ENCODE measurements at places on chromosomes 1 and 21.

GRCh38 chr1:21176586-21177555 is at the start of gene EIF4G3:
TSS of gene EIF4G3 (minus strand) at chr1:21176897. CDS start at chr1:21002742, 174,155 bp downstream.
- DNase-seq, result peak; percentile 99

DNA sequence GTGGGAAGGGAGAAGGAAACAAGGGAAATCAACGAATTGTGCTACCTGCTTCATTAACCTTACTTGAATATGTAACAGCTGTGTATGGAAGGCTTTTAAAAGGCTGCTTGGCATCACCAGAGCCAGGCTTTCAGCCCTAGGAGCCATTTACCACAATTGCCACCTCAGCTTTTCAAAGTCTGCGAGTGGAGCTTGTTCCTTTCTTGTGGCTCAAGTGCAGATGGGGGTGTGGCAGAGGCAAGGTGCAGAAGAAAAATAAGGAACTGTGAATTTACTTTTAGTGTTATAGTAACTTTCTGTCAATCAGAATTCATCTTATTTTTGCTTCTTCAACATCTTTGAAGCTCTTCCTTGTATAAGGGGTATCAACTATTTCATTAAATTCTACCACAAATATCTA is 17.6 kb downstream of the CLCA2 start:
- DNase-seq, result no peak

DNA sequence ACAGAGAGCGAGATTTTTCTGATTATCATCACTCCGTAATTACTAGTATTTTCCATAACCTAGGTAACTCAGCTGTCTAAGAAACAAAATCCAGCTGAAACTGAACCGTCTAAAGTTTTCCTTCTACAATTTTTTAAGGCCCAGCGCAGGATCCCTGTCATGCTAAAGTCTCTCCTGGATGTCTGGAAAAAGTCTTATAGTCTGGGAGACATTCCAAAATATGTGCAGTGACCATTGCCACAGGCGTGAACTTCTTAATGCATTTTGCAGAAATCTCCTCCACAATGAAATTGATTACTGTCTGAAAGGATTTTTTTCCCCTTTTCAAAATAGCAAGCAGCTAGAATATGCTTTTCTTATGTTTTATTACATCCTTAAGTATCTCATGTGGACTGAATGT is 209.3 kb upstream of the C1orf105 start:
- no peak for DNase-seq

DNA sequence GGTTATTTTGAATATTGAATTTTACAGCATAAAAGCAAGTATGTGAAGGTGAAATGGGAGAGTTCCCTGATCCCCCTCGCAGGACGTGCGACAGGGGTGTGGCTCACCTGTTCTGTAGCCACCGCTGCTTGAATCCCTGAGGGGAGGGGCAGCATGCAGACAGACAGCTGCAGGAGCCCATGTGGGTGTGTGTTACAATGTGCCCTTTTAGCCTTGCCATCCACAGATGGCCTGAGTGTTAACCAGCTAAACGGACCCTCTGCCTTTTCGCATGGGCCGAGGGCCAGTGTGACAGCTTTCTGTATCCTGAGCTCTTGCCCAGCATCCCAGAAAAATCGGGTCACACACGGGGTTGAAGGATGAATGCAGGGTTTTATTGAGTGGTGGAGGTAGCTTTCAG is 43.3 kb downstream of the JAM2 start:
- no peak for DNase-seq

GRCh38 chr1:62941780-62942179 is 157.8 kb downstream of the ATG4C start:
- no peak for DNase-seq

DNA sequence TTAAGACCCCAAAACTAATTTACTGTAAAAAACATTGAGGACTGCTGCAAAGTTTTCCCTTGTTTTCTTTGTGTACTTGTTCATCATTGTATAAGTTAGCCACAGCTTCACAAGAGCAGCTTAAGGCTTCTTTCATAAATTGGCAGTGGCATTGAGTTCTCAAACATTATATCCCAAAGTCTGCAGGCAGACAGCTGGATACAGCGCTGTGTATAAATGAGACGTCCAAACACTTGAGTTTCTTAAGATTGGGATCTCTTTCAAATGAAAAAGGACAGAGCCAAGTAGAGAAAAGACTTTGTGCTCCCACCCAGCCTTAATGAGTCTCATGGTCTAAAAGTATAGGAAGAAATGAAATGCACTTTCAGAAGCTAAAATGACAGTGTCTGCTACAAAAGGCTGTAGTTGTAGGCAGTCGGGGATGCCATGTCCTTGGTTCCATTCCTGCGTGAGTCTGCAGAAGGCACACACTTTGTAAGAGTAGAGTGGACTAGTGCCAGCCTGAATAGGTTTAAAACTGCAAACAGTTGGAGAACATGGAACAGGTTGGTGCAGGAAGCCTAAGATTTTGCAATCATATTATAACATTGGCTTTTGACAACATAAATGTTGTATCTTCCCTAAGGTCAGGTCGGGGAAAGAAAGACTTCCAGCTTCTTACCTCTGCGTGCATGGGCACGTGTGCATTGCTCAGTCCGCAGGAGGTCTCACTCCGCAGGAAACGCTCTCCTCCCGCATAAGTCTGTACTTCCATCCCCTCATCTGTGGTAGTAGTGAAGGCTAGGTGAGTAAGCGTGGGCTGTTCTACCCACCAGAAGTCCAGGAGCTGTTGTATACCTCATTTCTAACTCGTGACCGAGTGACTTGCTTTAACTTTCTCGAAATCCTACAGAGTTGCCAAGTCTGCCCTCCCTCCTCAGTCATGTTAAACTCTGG is 94.4 kb downstream of the CD247 start:
- DNase-seq, result no peak

- DNase-seq, result no peak
Measured at GRCh38 chr1:61606448-61607312, 118.3 kb downstream of the TM2D1 start.

DNA sequence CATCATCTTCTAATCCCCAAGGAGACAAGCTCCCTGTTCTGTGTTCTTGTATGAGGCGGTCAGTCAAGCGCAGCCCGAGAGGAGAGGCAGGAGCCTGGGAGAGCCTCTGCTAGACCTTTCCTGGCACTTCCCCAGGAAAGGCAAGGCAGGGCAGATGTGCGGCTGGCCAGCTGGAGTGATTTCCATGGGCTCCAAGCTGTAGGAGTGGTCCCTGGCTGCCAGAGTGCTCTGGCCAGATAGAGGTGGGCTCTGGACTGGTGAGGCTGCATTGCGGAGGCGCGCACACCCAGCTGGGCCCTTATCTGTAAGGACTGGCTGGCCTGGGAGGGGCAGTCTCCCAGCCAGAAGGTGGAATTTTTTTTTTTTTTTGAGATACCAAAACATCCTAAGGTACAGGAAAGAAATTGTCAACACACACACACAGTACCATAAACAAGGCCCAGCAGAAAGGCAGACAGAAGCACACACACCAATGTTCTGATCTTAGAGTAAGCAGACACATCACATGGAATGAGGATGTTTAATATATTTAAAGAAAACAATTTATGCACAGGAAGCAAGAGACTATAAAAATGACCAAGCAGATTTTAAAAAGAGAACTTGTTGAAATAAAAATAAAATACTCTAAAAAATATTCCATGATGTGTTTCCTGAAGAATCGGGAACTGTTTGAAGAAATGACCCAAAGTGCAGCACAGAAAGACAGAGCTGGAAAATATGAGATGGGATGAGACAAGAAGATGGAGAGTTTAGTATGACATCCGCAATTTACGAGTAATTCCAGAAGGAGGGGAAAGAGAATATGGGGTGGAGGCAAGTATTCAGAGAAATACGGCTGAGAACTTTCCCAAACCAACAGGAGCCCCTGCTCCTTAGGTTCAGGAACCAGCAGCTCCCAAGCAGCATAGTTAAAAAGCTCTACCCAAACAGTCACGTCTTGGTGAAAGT is 13.4 kb downstream of the IBA57 start:
- DNase-seq, result peak; percentile 49

DNA sequence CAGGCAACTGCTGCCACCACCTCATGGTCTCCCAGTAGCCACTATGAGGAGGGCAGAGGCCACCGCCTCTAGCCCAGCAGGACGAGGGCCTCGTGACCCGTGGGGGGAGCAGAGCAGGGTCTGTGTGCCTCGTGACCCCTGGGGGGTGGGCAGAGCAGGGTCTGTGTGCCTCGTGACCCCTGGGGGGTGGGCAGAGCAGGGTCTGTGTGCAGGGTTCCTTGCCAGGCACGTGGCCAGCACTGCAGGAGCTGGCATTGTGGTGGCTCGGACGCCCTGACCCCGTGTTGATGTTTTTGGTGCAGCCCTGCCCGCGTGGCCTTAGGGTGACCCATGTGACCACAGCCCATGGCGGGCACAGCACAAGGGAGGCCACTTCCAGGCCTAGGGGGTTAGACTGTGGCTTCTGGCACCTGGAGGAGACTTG is 52.8 kb downstream of the SLX9 start:
- no peak for DNase-seq

DNA sequence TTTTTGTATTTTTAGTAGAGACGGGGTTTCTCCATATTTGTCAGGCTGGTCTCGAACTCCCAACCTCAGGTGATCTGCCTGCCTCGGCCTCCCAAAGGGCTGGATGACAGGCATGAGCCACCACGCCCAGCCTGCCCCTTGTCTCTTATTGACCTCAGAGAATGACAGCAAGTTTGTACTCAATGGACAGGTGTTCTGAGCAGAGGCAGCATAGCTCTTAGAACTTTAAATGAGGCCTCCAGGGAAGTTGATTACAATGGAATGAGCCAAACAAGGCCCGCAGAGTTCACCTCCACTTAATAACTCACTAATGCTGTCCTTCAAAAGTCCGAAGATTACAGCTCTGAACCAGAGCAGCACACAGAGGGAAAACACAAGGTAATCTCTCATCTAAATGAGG is 10.9 kb downstream of the TMPRSS2 start:
- DNase-seq, result no peak

- DNase-seq, result no peak
Measured at GRCh38 chr21:45051580-45052434, 22.6 kb upstream of the ADARB1 start.

GRCh38 chr1:235297579-235297978 is 30.4 kb downstream of the ARID4B start:
- no peak for DNase-seq
